Posterior vena cava (tissue), 2 donors: ENCODE measurements at places on chromosomes 3 and 15. TPM values are rescaled to one million over a fixed set of nuclear protein-coding genes. Genes with fewer than 3 reads are reported as not detected.

C2CD4A gene
- not detected for total RNA-seq

SIAH2 gene
- 37.6 TPM for total RNA-seq

SPATA12 gene
- not detected for total RNA-seq

DNA sequence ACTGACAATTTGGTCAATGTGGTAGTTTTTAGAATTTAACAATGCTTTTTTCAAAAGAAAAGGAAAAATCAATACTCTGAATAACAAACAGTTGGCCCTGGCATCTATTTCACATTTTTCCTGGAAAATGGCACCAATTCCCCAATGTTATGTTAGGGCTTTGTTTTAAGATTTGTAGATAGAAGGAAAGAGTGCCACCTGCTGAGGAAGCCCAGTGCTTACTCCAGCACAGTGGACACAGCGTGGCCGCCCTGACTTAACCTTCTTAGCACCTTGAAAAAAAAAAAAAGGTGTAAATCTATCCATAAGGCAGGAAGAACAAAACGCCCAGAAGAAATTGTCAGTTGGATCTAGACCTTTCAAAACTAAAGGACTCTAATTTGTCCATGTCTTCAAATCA, 110.7 kb upstream of the CNTN4 start:
- DNase-seq = no peak

GRCh38 chr3:176814285-176814684, 383.0 kb downstream of the TBL1XR1 start:
- DNase-seq = peak; percentile 74

DNA sequence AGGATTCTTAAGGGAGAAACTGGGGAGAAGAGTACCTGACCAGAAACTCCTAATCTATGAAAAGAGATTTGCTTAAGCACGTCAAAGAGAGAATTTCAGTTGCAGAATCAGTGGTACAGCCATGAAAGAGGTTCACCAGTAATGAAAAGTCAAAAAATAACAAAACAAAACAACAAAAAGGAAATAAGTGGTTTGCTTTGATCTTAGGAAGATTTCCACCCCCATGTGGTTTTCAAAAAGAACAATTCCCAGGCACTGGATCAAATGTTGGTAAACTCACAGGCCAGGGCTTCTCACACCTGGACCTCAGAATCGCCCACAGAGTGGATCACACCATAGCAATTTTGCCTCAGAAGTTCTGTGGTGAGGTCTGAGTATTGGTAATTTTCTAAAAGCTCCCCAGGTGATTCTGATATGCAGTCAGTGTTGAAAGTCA, 67.5 kb downstream of the TMEM39A start:
- no peak for DNase-seq

GRCh38 chr15:41584636-41585126, 25.7 kb downstream of the TYRO3 start:
- no peak for DNase-seq

DNA sequence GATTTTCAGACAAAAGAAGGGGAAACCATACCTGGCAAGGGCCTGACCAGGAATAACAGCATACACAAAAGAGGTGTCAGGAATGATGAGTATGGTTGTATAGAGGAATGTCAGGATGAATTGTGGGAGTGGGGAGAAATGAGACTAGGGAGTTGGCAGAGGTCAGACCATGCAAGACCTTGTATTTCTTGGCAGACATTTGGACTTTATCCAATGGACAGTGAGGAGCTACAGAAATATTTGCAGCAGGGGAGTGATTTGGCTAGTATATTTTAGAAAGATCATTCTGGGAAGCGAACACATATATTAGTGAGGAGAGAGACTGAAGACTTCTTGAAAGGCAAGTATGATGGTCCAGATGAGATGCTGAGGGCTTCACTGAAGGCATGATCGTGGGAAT, 25.4 kb upstream of the ALPK3 start:
- DNase-seq = no peak

DNA sequence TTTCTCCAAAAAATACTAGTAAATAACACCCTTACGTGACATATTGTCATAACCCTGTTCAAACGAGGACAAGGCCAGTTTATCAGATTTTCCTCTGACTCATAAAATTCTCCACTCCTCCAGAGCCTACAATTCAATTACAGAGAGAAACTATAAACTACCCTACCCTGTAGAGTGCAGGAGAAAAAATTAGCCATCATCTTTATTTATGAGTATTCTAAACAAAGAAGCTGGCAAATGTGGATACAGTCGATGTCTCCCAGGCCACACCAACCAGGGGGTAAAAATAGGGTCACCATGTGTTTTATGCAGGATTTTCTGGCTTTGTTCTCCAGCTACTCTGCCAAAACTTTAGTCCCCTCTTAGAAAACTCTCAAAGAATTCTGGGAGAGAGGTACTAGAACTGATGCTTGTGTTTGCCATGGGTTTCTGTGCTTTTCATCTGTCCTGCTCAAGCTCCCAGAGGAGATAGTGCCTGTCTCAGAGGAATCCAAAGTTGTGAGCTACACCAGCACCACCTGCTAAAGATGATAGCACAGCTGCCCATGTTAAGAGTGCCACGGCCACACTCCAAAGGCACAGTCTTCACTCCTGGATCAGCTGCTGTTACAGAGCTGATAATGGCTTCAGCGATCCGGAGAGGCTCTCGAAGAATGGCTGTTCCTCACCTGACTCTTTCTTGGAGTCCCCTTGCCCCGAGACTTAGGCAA, 150.2 kb downstream of the IMPG2 start:
- DNase-seq = no peak

DNA sequence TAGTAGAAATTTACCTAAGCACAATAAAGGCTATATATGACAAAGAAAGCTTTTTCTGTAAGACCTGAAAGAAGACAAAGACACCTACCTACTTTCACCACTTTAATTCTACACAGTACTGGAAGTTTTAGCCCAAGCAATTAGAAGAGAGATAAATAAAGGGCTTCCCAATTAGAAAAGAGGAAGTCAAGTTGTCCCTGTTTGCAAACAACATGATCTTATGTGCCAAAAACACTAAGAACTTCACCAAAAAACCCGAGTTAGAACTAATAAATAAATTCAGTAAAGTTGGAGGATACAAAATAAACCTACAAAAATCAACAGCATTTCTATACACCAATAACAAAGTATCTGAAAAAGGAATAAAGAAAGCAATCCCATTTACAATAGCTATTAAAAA, 190.9 kb downstream of the NR2F2 start:
- DNase-seq = no peak

DNA sequence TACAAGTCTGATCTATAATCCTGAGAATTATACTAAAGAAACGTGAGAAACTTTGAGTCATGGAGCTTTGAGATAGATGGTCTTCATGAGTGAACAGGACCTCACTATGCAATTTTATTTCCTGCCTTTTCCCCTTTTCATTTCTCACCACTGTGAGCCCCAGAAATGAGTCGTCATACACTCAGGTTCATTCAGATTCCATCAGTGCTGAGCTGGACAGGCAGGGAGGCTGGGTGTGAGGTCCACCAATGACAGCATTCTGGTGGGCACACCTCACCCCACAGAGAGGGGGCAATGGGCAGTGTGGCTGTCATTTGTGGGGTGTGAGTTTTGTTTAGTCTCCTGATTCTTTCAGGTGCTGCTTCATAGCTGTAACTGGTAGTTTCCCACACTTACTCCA, 16.9 kb downstream of the TIGIT start:
- DNase-seq = no peak

DNA sequence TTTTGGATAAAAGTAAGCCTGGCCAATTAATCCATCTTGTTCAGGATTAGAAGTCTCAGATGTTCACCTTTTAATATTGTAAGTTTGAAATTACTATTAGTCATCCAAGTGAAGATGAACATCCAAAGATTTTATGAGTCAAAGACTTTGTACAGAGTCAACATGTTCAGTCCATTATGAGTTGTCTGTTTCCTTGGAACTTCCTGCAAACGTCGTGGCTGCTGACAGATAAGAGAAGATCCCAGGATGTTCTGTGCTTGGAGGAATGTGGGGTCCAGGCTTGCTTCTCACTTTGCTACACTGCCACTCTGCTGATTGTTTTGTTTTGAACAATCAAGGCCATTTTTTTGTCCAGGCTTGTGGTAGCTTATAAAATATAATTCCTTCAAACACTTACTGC, 74.3 kb upstream of the SLCO2A1 start:
- DNase-seq = no peak

DNA sequence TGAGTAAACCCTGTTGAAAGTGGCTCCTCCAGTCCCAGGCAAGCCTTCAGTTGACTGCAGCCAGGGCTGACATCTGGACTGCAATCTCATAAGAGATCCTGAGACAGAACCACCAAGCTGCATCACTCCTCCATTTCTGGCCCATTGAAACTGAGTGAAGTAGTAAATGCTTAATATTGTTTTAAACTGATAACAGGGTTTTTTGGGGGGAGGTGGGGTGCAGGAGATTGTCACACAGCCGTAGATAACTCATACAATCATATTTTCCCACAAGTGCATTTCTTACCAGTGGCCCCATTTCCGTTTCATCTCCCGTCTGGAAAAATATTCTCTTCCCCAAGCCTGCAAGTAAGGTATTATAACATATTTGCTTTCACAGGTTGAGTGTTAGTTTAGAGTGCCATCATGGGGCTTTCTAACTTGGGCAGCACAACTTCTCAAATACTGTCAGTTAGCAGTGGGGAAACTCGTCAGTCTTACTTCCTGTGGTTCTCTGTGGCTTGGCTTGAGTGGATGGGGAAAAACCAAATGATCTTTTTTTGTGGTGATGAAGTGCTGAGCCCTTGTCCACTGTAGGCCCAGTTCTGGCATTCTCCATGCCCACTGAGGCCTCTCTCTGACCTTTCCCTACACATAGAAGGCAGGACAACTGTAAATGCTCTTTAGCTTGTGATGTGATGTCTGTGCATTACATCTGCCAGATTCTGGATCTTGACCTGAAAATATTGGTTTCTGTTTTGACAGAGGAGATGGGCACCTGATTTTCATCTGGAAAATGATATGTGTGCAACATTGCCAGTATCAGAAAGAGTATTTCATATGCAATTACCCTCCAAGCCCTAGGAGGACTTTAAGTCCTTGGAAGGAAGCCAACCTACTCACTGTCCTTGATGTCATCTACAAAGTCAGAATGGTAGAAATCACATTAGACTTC, 90.1 kb upstream of the BHLHE40 start:
- DNase-seq = no peak

GRCh38 chr3:4743371-4743770, 235.9 kb upstream of the BHLHE40 start:
- DNase-seq = no peak

DNA sequence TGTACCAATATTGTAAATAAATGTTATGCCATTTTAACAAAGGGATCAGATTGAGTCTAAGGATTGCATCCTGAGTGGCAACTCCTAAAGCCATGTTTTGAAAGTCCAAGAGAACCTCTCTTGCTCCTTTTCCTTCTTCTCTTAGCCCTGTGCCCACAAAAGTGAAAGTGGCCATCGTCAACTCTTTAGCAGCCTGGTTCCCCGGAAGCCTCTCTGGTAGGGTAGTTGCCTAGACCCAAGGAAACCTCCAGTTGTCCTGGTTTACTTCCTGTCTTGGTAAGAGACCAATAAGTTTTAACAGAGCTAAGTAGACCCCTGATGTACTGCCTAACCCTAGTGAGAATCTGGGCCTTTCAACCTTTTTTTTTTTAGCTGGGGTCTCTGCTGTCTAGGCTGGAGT, 10.2 kb upstream of the ITPKA start:
- peak; percentile 23 for DNase-seq

DNA sequence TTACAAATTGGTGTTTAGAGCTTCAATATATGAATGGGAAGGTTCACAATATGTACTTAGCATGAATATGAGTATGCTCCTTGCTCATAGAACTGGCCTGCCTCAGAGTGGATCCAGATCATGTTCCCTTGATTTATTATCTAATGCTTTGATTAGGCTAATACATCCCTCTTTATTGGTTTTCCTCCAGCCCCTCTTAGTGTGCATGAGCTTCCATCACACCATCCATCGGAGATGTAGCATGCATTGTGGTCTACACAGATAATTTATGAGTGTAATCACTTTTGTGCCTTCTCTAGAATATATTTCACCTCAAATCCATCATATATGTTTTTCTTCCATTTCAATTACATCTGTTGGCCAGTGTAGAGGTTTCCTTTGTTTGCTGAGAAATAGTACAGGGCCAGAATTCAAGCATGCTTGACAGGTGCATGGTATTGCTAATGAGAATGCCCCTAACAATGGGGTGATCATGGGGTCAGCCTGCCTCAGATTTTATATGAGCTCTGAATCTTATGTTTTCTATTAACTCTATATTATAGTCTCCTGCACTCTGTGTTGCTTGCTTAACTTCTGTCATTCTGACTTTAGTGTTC, 786.4 kb upstream of the ARPP21 start:
- no peak for DNase-seq

- DNase-seq = peak; percentile 34
These were observed 67.1 kb upstream of the SEC13 start for GRCh38 chr3:10387881-10388609.

DNA sequence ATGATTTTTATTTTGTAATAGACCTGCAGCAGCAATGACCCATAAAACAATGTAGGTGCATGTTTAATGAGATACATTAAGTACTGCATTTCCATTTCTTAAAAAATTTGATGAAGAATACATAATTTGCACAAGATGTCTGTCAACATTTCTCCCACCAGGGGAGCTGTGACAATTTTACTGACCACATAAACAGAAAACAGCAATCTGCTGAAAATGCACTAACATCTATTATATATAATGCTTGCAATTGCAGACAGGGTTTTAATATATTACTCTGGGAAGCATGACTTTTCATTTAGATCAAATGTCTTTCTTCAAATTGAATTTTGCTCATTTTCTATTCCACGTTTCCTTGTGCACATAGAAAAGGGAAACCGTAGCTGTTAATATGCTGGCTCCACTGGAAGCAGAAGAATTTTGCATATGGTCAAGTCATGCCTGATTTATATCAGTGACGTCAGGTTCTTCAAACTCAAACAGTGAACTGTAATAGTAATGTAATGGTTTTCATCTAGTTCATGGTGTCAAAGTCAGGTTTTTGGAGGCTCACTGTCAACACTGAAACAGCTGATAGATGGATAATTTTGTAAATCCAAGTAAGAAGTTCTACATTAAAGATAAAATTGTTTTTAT, 79.8 kb upstream of the IGF1R start:
- no peak for DNase-seq

DNA sequence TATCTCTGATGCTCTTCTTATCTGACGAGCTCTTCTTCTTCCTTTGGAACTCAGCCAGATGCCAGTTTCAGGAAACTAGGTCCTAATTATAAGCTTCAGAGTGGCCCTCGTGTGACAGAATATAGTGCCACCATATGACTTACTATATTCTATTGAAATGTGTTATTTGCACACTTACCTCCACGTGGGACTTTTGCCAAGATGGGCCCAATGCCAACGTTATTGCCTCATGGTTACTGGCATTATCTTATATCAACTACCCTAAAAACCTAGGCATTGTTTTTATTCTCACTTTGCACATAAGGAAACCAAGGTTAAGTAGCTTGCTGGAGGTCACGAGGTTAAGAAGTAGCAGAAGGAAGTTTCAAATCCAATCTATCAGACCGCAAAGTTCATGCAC, 71.3 kb upstream of the SLCO3A1 start:
- DNase-seq = no peak
